ENCODE measurements at places on chromosomes 5 and 9.

DNA sequence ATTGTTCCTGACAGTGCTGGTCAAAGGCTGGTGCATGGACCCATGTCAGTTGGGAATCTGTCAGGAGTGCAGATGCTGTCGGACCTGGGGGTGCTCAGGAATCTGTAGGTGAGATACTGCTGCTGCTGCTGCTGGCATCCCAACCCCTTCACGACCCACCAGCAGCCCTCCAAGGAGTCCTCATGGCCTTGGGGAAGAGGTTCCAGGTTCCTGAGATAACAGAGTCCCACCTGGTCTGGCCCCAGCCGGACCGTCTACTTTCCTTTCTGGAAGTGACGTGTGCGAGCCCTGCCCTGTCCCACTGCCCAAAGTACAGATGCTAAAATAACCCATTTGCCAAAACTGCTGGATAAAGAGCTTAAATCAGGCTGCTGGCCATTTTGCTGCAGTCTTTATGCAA lies 4.3 kb downstream of the NXNL2 start:
- DNase-seq, result no peak

DNA sequence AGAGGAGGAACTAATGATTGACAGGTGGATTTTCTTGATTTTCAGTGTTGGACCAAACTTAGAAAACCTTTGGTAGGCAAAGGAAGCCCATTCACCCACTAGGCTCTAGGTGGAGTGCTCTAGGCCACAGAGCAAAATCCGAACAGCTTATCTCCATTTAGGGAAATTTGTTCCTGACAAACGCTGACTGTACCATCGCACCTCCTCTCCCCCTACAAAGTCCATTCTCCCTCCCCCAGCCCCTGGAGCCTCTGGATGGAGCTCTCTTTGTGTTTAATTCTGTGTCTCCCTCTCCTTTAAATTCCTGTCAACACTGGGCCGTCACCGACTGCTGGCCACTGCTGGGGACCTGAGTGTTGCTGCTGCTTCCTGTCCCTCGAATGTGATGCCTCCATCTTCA lies 350.1 kb upstream of the IRX2 start:
- no peak for DNase-seq

- no peak for DNase-seq
These were observed 1.7 kb upstream of the ACSL6 start for GRCh38 chr5:132013006-132013689.

DNA sequence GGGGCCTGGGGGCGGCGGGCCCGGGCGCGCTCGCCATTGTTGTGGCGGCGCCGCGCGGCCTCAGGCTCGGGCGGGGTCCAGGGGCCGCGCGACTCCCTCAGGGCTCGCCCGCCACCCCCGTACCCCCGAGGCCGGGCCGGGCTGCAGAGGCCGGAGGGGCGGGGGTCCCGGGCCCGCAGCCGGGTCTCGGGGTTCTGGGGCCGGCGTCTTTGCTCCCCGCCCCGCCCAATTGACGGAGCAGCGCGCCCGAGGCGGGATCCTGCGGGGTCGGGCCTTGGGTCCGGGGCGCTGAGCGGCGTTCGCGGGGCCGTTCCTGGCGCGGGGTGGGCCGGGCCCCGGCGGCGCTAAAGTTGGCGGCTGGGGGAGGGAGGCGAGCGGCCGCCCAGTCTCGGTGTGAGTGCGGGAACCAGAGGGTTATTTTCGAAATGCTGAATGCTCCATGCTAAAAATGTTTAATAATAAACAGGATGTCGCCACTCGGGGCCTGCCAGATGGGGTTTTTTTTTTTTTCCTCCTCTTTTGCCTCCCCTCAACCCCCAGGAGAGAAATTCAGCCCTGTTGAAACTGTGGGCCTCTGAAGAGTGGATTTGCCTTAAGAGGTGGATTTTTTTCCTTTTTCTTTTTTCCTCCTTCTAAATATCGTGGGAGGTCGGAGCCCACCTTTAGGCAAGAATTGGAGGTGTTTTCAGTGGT lies 724 bp downstream of the PRRC2B start:
- DNase-seq, result no peak

DNA sequence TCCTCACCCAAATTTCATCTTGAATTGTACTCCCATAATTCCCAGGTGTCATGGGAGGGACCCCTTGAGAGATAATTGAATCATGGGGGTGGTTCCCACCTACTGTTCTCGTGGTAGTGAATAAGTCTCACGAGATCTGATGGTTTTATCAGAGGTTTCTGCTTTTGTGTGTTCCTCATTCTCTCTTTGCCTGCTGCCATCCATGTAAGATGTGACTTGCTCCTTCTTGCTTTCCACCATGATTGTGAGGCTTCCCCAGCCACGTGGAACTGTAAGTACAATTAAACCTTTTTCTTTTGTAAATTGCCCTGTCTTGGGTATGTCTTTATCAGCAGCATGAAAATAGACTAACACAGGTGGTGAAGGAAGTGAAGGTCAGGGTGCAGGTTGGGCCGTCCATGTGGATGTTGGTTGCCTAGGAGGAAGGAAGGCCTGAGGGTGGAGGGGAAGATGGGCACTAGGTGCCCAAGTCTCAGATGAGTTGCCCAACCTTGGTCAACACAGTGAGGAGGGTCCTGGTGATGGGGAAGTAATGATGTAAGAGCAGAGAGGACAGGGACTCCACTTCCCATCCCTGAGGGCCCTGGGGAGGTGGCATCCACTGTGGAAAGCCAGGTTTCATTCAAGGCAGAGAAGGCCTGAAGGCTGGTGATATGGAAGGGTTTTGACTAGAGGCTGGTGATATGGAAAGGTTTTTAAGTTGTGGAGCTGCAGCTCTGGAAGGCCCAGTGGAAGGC lies 92.6 kb downstream of the HSPA4 start:
- DNase-seq, result no peak

GRCh38 chr9:77793849-77794248 lies 145.7 kb upstream of the GNA14 start:
- DNase-seq, result no peak

- DNase-seq, result peak; percentile 52
These were observed 11.7 kb upstream of the OR1J2 start for GRCh38 chr9:122498883-122499288.

All from breast epithelium (tissue), 4 donors.